Upper lobe of left lung (tissue), 6 donors: ENCODE measurements at places on chromosomes 2 and 18. TPM values are rescaled to one million over a fixed set of nuclear protein-coding genes. Genes with fewer than 3 reads are reported as not detected.

The LIPG gene
- 1.9 TPM for total RNA-seq

DNA sequence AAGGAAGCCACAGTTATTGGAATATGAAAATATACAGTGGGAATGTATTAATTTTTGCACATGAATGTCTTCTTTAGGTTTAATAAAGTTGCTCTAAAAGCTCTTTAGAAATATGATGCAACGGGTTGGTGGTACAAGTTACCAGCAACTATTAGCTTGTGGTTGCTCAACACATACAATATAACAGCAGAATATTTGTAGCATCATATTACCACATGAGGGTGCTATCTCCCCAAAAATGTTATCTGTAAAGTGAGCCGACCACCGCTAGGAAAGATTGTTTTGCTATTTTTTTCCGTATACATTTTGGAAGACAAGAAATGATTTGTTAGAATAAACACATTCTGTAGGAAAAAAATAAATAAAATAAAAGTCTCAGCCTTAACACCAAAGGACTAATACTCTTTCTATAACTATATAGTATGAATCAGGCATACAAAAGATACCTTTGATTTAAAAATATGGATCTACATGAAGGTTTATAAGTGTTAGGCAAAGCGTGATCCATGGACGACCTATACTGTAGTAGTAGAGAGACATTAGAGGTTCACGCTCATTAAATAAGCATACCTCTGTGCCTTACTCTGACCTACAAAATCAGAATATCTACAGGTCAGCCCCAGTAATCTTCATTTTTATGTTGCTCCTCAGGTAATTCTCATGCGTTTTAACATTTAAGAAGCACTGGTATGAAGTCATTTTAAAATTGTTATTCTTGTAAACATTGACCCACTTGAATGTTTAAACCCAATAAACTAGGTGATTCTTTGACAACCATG lies 1110.6 kb upstream of the ACVR2A start:
- no peak for DNase-seq

- DNase-seq = no peak
Measured at GRCh38 chr2:174929786-174930185, 75.4 kb downstream of the CHN1 start.

The WDR43 gene
- total RNA-seq = 50.9 TPM

DNA sequence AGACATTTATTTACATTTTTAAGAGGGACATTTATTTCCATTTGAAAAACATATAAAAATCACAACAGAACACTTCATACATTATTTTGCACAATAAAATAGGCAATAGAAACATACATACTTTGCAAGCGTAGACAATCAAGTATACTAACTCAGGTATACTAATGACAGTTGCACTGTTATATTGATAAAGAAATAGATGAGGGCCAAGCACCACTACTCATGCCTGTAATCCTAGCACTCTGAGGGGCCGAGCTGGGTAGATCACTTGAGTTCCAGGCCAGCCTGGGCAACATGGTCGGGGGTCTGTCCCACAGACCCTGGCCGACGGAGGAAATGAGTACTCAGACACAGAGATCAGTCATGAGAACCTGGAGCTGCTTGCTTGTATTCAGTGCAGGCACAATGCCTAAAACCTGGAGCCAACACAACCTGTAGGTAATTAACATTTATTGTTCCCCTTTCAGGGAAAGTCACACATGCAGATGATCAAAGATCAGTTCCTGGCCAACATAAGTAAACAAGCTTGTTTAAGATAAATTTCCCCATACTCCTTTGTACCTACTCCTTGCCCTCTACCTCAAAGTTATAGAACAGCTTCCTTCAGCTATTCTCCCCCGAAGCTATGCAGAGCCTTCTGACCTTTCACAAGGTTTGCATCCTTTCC lies 1960.2 kb downstream of the SUCLG1 start:
- no peak for DNase-seq

The ACOXL gene
- total RNA-seq = 31.0 TPM

- DNase-seq = no peak
Measured at GRCh38 chr2:42118754-42119569, 50.2 kb upstream of the EML4 start.

The MBD2 gene
- total RNA-seq = 97.6 TPM
